ENCODE measurements at places on chromosomes 5 and 9.

DNA sequence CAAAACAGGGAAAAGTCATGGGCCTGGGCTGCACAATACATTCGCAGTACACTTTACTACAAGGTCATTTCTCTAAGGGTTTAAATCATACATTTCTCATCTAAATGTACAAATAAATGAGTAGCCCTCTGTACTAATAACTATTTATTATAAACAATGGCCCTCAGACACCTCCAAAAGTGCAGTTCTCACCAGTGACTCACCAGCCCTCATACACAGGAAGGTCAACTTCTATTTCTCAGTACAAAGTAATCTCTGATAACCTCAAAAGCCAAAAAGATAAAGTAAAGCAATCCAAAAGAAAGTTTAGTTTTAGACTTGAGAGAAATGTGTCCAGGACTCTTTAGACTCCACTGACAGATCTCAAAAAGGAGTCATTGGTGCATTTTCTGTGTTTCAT is 1258.1 kb upstream of the CDH6 start:
- DNase-seq: no peak

DNA sequence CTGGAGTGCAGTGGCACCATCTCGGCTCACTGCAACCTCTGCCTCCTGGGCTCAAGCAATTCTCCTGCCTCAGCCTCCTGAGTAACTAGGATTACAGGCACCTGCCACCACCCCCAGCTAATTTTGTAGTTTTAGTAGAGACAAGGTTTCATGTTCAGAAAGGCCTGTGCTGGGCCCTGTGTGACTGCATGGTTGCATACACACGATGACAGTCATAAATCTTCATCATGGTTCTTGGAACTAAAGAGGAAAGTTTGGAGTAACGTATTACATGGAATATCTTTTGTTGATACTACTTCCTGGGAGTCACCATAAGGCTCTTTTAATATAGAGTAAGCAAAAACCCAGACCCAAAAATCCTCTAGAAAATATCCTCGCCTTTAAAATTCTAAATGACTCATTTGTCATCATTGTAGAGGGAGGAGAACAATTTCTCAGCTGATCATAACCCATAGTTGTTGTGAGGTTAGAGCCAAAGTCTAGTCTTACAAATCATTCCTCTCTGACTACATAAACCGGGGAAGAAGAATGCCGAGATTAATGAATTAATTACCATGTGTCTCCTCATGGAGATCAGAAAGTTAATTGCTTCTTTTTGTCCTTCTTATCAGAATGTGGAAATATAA is 47.0 kb downstream of the KLF9 start:
- DNase-seq: no peak

DNA sequence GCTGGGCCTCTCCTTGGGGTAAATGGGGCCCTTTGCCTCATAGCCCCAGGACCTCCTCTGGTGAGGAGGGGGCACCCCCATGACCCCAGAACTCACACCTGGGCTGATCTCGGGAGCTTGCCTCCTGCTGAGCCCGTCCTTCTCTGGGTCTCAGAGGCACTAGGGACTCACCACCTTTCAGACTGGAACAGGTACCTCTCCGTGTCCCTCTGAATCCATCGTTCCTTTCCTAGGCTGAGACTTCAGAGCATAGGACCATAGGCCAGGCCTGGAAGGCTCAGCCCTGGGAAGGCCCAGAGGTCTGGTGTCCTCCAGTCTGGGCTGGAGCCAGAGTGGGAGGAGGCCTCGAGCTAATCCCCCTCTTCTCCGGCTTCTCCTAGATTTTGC is 97.9 kb downstream of the CACNA1B start:
- no peak for DNase-seq

- no peak for DNase-seq
Measured at GRCh38 chr5:94086194-94086593, 344.8 kb upstream of the POU5F2 start.

DNA sequence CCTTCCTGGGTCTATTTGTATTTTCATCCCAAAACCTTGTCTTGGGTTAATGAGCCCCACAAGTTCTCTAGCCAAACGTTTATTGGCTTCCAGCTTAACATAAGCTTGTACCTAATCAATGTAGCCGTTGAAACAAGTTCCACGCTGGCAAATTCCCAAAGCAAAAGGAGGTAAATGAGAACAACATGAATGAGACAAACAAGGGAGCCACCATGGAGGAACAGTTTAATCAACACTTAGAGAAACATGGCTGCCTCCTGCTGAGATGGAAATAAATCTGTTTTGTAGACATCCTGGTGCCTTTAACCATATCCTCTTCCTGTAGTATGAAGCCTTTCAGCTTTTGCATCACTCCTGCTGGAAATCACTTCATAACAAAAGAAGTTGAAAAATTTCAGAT is 166.6 kb upstream of the NFIB start:
- no peak for DNase-seq

DNA sequence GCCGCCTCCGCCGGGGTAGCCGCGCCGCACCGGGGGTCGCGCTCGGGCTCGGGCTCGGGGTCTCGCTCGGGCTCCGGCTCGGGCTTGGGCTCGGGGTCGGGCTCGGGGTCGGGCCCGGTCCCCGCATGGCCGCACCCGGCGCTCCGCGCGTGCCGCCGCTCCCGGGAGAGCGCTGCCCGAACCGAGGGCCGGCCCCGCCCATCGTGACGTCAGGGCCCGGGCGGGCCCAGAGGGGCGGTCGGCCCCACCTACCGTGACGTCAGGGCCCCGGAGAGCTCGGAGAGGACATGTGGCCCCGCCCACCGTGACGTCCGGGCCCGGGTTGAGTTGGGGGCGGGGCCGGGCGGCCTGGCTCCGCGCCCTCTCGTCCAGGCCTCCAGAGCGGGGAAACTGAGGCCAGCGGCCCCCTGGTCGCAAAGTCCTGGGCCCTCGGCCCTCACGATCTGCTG is at the start of gene NSMF:
Gene NSMF (minus strand): TSS at position 183 of the 449 bp plus-strand sequence. CDS start 232 bp downstream, outside the sequence.
- peak; percentile 92 for DNase-seq

DNA sequence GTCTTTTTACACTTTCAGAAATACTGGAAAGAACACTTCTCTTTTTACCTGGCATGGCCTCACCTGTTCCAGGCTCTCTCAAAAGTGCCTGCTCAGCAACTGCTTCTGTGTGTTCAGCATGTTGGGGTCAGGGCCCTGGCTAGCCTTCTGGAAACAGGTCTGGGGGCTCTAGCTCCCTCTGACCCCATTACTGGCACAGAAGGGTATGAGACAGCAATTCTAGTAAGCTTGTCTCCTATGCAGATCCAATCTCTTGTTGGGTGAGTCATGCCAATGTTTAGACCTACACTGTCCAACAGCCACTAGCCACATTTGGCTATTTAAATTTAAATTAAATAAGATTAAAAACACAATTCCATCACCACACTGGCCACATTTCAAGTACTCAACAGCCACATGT is 80.8 kb downstream of the MAPKAP1 start:
- DNase-seq: no peak

- DNase-seq: no peak
Measured at GRCh38 chr5:83085106-83085505, 7.8 kb downstream of the XRCC4 start.

DNA sequence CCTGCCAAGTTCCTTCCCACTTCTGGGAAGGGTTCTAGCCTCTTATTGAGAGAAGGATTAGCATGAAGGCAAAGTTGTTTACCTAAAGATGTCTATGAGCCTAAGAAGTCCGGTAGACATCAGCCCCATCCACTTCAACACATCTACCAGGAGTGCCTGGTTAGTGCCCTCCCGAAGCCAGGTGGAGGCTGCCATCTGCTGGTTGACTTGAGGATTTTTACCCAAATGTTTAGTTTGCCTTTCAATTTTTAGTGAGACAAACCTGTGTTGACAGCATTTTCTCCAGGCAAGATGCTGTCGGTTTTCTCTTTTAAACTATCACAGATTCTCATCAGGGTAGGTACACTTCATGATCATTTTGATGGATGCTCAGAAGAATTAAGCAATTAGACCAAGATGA is 83.6 kb upstream of the TNFSF8 start:
- DNase-seq: peak; percentile 58

DNA sequence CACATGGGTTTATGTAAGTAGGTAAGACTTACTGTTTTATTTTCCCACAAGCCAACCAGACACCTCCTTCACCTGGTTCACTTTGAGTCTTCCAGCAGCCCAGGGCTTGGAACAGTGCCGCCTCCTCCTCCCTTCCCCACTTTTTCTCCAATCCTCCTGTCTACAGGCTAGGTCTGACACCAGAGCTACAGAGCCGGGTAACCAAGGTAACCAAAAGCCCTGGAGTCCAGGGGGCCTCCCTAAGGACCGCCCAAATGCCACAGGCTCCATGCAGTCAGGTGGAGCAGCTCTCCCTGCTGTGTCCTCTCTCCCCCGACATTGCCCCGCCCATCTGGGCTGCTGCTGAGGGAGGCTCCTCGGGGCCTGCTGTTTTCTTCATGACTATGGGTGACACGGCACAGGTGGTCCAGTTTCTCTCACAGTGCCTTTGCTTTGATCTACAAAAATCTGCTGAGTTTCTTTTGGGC is 138.0 kb upstream of the EFNA5 start:
- no peak for DNase-seq
